ENCODE measurements at places on chromosomes 7 and 10.

DNA sequence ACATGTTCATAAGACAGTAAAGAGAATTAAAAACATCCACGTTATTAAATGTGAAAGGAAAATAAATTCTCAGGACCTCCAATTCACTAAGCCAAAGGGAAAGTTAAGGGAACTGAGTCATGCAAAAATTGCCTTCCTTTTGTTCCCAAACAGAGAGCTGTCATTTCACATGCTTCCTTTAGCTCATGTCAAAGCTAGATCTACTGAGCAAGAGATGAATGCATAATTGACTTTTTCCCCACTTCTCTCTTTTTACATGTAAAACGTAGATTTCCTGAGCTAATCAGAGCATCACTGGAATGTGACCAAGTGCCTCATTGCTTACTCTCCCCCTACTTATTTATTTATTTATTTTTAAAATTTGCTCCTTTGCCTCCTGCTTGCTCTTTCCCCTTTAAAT lies 129.1 kb upstream of the AMPH start:
- DNase-seq = no peak

DNA sequence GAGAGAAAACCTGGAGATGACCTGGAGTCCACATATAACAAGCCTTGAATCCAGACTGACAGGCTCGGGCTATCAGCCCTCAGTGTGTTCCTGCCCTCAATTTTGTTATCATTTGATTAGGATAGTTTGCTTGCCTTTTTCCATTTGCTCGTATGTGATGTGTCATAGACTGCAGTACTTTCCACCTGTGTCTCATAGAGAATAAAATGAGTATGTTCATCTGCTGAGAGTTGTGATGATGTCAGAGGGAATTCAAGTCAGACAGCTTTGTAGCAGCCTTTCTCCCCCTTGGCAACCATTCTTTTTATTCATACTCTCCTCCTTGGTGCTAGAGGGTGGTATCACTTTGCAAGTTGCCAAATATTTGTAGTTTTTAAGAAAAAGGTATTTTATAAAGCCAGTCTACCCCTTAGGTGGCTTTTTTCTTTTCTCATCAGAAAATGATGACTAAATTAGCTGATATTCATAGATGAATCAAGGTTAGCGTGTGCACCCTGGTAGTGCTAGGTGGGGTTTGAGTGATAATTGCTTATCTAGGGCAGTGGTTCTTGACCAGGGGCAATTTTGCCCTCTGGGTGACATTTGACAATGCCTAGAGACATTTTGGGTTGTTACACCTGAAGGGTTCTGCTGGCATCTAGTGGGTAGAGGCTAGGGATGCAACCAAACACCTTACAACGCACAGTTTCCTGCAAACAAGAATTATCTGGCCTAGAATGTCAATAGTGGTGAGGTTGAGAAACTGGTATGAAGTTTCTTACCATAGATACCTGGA lies 5.4 kb downstream of the SGPL1 start:
- no peak for DNase-seq

DNA sequence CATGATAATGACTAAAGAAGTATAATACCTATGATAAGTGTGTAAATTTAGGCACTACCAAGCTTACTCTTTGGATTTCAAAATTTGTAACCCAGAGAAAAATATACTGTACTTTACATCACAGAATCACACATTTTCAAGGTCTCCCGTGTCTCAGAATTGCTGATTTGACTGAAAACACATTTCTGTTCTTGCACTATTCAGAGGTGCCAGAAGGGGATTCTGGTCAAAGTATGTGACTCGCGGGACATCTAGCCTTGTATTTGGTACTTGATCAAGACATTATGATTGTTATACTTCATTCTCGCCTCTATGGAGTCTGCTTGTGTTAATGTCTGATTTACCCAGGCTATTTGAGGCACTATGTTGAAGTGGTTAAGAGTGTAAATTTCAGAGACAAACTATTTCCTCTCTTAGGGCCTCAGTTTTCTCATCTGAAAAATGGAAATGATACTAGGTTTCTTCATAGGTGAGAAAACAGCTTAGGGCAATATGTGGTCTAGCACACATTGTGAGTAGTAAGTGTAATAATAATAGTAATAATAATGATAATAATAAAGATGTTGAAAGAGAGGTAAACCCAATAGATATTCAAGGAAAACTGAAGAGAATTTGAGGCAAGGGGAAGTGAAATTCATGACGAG lies 320.4 kb downstream of the RNLS start:
- no peak for DNase-seq

GRCh38 chr10:5188358-5188757 lies 3.4 kb upstream of the AKR1C8 start:
- no peak for DNase-seq

- DNase-seq = no peak
These were observed 24.6 kb upstream of the FOXL3 start for GRCh38 chr7:265192-265997.

- DNase-seq = no peak
These were observed 58.9 kb upstream of the CC2D2B start for GRCh38 chr10:95848841-95849240.

- DNase-seq = no peak
These were observed 81.3 kb upstream of the ARHGAP21 start for GRCh38 chr10:24804956-24805355.

DNA sequence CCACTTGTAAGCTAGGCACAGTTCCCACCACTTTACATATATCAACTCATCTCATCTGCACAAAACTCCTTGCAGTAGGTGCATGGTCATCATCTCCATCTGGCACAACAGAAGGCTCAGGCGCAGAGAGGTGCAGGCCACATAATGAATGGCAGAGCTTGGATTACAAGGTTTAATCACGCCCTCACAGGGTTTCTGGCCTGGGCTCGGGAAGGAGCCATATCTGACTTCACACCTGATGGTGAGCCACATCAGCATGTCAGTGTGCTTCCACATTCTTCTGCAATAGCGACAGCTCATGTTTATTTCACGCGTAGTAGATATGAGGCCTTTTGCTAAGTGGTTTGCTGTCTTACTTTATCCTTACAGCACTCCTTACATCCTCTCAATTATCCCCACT lies 650.2 kb downstream of the INHBA start:
- DNase-seq = no peak

DNA sequence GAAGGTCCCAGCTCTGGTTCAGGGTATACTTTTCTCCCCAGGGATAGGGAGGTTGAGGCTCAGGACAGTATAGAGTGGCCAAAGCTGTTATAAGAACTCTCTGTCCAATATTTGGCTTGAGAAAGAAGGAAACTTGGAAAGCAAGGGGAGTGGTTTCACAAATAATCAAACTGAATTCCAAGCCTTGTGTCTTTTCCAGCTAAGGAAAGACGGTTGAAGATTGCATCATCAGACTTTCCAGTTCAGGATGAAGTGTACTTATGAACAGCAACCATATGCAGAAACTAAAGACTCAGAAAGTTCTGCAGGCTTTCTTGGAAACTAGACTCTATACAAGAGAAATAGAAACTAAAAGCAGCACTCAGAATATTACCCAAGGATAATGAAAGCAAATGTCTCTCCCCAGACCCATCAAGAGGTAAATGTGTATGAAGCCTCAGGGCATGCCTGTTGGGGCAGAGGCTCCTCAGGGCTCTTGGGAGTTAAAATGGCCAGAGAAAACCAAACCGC lies 46.4 kb downstream of the RAMP3 start:
- no peak for DNase-seq

DNA sequence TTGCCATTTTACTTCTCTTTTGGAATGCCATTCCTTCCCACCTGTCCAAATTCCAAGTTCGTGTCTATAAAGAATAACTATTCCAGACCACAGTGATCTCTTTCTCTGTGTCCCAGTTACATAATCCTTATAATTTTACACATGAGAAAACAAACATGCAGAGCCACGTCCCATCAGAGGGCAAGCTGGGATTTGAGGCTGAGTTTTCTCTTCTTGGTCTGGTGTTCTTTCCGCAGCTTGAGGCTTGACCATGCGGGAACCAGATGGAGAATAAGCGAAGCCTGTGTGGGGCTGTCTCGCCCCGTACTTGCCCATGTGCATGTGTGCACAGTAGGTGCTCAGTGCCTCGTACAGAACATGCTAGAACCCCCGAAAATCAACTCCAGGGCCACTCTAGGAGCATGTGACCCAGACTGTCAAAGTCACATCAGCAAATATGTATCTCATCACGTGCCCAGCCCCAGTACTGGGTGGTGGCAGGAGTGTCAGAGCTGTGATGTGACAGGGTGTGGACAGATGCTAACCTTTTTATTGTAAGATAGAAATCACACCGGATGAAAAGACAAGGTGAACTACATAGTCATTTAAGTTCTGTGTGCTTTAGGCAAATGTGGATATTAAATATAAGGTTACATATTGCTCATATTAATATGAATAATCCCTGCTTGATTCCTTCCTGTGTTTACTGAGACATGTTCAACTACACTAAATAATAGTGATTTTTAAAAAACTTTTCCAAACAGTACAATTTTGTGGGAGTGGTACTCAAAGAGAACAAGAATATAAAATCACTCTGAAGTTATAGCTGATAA lies 3.2 kb downstream of the INSIG1 start:
- no peak for DNase-seq

GRCh38 chr10:127532659-127533058 lies 16.4 kb upstream of the NPS start:
- DNase-seq = no peak

GRCh38 chr10:130515670-130516069 lies 379.5 kb downstream of the GLRX3 start:
- DNase-seq = no peak

- no peak for DNase-seq
These were observed 83.1 kb upstream of the IGFBP3 start for GRCh38 chr7:46003896-46004875.

DNA sequence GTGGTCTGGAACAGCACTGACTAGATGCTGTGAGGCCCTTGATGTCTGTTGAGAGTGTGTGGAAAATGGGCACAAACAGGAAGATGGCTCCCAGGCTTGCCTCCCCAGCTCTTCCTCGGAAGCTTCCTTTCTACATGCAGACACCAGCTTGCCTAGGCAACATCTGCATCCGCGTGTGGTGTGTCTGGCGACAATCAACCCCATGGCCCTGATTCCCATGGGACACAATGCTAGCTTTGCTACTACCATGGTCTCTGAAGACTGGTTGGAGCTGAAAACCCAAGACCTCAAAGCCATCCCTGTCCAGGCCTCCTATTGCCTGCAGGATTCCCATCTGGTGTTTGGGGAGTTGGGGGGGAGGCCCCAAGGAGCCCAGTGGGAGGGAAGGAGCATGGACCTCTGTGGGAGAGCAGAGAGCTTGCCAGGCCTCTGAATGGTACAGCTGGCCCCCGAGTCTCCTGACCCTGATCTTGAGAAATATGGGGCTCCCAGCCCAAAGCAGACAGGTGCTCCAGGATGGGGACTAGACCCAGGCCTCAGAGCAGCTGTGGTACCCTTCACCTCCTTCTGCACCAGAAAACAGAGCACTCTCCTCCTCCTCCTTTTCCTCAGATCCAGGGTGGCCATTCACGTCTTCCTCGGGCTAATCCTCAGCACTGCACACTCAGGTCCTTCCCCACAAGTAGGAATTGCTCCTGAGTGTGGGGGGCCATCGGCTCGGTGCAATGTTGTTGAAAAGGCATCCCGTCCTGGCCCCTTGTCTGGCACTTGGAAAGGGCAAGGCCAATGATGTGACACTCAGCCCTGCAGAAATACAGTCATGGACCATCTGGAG lies 57.6 kb downstream of the ARHGAP22 start:
- DNase-seq = no peak

- no peak for DNase-seq
These were observed 629.1 kb downstream of the SORCS1 start for GRCh38 chr10:106535304-106535953.

- DNase-seq = no peak
These were observed 32.4 kb upstream of the PWWP2B start for GRCh38 chr10:132364594-132364970.

- no peak for DNase-seq
These were observed 254.2 kb upstream of the ZNF32 start for GRCh38 chr10:43902842-43903241.

GRCh38 chr10:127148066-127148932 lies 48.1 kb downstream of the INSYN2A start:
- DNase-seq = no peak

DNA sequence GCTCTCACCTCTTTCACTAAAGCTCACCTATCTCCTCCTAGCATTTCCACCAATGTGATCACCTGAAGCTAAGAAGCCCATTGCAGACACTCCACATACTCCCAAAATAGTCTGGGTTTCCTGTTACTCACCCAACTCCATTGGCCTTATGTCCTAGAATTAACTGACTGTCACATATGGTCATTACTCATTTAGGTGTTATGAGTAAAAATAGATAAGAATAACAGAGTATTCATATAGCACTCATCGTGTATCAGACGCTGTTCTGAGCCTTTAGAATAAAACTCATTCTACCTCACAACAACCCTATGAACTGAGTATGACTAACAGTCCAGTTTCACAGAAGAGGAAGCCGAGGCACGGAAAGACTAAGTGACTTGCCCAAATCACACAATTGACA lies 174.2 kb upstream of the NPVF start:
- DNase-seq = no peak

DNA sequence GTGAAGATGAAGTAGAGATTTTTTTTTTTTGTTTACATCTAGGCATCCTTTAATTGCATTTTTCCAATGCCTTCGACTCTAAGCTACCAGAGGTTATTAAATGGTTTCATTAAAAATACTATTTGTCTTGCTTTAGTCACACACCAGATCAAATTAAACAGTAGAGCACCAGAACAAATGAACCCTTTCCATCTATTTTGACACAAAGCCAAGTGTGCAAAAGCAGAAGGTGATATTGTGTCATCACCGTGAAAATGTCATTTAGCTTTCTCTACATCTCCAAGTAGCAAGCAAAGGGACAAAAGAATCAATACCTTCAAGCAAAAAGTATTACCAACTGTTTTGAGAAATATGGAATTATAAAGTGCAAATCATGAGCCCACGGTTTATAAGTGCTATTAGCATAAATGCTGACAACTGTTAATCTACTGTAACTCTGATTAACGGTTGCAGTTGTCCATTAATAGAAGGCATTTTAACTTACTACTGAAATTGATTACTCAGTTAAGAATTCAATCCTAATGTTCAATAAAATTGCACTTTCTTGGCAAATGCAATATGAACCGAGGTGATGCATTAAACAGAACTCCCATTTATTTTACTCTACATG lies 49.1 kb downstream of the CTBP2 start:
- DNase-seq = no peak

DNA sequence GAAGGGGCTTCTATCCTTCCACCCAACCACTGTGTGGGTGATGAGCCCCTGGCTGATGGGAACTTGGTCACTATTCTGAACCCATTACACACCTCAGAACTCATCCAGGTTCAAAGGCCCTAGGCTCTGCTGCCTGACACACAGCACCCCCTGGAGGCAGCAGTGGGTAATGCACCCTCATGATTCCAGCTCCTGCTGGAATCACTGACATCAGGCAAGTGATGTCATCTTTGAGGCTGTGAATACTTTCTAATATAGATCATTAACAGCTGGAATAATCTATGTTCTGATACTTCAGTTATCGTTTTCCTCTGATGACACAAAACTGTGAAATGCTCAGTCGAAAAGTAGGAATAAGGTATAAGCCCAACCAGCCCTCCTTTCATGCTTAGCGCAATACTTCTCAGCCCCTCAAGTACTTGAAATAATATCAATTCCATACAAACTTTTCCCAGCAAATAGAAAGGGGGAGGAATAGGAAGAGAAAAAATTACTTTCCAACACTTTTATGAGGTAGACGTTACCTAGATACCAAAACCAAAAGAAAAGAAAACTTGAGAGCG lies 7.5 kb upstream of the RBP3 start:
- peak; percentile 68 for DNase-seq

GRCh38 chr7:26420422-26421019 lies 128.9 kb downstream of the SNX10 start:
- peak; percentile 35 for DNase-seq
